CD4-positive, alpha-beta T cell treated with Interleukin-21 for 1 hour (primary cell): ENCODE measurements at places on chromosomes 1 and 21.

- peak; percentile 22 for DNase-seq
Measured at GRCh38 chr1:117363571-117364048, 3.6 kb upstream of the MAN1A2 start.

GRCh38 chr21:33774551-33774950, 132.2 kb downstream of the ITSN1 start:
- DNase-seq, result no peak

DNA sequence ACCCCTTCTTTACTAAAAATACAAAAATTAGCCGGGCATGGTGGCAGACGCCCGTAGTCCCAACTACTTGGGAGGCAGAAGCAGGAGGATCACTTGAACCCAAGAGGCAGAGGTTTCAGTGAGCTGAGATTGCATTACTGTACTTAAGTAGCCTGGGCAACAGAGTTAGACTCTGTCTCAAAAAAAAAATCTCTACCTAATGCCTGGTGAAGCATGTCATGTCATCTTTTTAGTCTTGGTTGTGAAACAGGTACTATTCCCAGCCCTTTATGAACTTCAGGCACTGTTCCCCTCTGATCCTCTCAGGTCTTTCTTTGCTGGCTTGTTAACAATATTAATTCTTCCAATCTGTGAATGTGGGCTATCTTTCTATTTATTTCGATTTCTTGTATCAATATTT, 22.1 kb downstream of the PRRC2C start:
- no peak for DNase-seq

DNA sequence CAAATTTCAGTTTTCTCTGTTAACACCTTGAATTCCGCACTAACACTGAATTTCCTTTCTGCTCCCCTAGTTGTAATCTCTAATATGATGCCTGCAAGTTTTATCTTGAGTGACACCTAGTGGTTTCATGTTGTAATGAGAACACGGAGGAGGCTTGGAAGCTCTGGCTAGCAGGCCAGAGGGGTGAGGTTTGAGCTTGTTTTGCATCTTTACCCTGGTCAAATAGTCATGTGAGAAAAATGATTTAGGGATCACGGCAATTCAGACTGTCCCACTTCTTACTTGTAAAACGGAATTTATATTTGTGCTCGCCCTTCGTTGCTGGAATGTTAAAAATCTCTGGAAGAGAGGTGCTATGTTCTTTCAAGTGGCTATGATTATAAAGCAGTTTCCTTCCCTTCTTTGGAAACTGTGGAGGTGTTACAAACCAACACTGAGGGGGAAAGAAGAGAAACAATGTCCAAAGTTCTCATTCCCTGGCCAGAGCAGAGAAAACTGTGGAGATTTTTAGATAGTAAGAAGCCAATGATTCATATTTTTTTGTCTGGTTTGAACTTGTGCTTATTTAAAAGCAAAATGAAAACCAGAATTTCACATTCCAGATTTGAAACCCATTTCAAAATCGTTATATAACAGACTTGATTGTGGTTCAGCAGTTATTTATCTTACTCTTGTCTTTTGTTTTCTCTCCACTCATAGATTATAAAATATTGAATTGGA, 5.3 kb upstream of the MROH9 start:
- peak; percentile 42 for DNase-seq

DNA sequence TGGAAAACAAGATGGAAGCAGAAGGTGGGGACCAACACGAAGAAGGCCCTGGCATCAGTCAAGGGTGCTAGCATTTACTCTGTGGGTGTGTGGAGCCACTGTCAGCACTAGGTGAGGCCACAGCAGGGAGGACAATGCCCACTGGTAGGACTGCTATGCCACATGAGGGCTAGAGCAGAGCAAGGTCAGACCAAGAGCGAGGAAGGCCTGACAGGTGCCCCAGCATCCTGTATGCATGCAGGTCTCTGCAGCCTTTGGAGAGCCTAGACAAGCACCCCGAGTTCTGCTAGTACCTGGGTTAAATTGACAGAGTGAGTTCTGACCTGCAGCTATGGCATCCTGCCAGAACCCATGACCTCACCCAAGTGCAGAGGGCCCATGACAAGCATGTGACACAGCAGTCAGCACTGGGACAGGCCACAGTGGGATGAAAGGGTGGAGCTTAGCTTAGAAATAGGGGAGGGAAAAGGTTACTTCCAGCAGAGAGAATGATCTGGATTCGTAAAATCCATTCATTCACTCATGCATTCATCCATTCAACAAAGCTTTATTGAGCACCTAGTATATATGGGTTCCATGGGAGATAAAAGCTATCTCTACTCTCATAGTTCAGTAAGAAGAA, 9.0 kb upstream of the CSF1 start:
- DNase-seq, result no peak

DNA sequence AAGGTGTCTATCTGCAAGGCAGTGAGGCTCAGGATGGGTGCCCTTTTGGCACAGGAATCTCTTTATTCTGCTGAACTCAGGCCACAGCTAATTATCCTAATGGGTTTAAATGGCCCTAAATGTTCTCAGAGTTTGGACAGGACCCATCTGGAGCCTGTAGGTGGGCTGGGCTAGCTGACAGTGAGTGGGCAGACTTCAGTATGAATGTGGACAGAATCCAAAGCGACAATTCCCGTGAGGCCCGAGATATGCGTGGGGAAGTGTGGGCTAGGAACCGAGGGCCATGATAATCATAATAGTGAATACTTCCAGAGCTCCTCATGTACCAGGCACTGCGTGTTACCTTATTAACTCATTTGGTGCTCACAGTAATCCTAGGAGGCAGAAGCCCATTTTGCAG, 165.3 kb downstream of the GRIK3 start:
- DNase-seq, result no peak

GRCh38 chr1:178262120-178262500, 168.2 kb downstream of the RASAL2 start:
- DNase-seq, result no peak
